ENCODE measurements at places on chromosomes 16 and 17. TPM values are rescaled to one million over a fixed set of nuclear protein-coding genes. Genes with fewer than 3 reads are reported as not detected.

Gene SLC9A5
- total RNA-seq, result 6.1 TPM

Gene MKS1
- total RNA-seq, result 6.1 TPM

Gene SLC38A8
- total RNA-seq, result not detected

Gene ABCA3
- total RNA-seq, result 21.3 TPM

GRCh38 chr17:44496815-44497214 is 6.4 kb downstream of the GPATCH8 start:
- DNase-seq, result no peak

- no peak for DNase-seq
These were observed 18.4 kb downstream of the KDM8 start for GRCh38 chr16:27221576-27222248.

DNA sequence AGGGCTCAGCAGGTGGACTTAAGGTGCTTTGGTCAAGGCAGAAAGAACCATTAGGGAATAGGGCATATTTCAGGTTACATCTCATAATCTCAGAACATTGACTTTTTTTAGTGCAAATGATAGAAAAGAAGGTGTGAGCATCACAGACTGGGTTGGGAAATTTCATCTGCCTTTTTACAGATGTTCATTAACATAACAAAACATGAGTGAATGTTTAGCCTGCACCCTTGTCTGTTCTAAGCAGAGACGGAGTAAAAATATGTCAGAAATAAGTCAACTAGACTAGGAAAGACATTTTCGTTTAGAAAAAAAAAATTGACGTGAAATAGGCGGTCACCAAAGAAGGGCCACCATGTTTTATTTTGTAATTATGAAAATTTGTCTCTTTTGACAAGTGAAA is 127.5 kb upstream of the CDH13 start:
- DNase-seq, result no peak

- DNase-seq, result peak; percentile 24
These were observed 259.8 kb downstream of the C16orf95 start for GRCh38 chr16:87057211-87057881.

DNA sequence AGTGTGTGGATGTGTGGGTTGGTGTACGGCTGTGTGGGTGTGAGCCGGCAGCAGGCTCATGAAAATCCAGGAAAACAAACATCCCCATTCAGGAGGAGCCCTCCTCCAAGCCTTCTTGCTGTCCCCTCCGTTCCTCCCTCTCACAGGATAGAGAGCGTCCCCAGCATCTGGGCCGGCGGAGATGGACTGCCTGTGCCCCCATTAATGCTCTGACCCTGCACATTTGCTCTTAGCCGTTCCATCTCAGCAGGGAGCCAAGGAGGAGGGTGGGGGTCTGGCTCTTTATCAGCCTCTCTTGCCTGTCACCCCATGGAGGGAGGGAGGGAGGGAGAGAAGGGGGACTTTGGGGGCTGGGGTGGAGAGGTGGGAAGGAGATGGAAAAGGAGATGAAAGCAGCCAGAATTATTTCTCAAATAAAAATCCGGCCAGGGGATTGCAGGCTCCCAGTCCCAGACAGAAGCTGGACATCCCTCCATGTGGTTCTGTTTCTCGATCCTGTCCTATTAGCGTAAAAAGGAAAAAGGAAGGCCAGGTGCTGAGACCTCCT is 240.0 kb upstream of the ZFHX3 start:
- no peak for DNase-seq

DNA sequence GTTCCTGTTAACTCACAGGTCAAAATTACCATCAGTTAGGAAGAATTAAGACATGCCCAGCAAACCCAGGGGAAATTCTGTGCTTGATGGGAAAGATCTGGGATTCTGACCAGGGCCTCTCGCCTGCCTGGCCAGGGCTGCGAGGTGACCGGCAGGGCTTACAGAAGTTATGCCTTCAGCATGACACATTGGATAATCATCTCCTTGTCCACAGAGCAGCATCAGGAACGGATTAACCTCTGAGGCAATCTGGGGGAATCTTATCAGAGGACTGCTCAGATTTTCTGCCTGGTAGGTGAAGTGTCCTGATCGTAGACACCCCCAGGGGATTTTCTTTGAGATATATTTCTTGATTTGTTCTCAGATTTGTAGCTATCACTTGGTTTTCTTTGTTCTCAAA is 172.5 kb downstream of the HS3ST3A1 start:
- DNase-seq, result no peak

DNA sequence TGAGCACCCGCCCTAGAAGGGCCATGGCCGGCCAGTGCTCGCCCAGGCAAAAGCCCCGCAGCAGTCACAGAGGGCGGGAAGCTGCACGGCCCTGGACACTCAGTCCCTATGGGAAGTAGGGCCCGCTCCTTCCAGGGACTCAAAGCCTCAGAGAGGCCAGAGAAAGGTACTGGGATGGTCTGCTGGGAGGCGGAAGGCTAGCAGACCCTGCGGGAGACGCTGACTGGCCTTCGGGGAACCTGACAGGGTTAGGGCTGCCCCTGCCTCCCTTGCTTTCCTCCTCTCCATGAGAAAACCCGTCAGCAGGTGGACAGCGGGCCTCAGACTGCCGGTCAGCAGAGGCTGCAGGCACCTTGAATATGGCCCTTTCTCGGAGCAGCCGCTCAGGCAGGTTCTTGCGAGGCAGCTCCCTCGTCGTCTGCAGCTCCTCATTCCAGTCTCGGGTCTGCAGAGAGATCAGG is 11.5 kb downstream of the CLUH start:
- peak; percentile 52 for DNase-seq

GRCh38 chr17:73089322-73090317 is 2.9 kb downstream of the SLC39A11 start:
- no peak for DNase-seq
